M059J (cell line): ENCODE measurements at places on chromosomes 12 and 14. TPM values are rescaled to one million over a fixed set of nuclear protein-coding genes. Genes with fewer than 3 reads are reported as not detected.
A peak's percentile ranks its signal among the peaks of the same experiment; 100 is the strongest.

RNF212B gene
- total RNA-seq, result not detected in 2 replicates

ENDOU gene
- total RNA-seq, result not detected in 2 replicates

DHRS4L2 gene
- total RNA-seq, result 15.1 and 20.2 TPM in 2 replicates

DNAH10 gene
- not detected in 2 replicates for total RNA-seq

BHLHE41 gene
- 5.0 and 7.4 TPM in 2 replicates for total RNA-seq

HHIPL1 gene
- 0.15 and 1.2 TPM in 2 replicates for total RNA-seq

OTOGL gene
- 0.15 and 0.71 TPM in 2 replicates for total RNA-seq

KIF26A gene
- total RNA-seq, result not detected in 2 replicates

IKZF4 gene
- total RNA-seq, result 0.57 and 1.2 TPM in 2 replicates

EXOC3L4 gene
- total RNA-seq, result not detected in 2 replicates

DIO2 gene
- total RNA-seq, result 35.1 and 61.1 TPM in 2 replicates

ING4 gene
- total RNA-seq, result 19.3 and 37.8 TPM in 2 replicates

DNA sequence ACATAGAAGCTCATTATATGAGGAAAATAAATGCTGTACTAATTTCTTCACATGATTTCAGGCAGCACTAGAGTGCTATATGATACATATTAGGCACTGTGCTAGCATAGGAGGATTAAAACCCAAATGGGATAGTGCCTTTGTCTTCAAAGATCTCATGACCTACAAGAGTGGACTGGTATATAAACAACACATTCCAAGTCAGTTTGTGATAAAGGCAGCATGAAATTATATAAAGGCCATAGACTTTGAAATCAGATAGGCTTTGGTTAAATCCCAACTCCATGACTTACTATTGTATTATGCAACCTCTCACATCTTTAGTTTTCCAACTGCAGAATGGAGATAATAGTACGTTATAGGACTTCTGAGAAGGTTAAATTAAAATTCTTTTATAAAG, 179.7 kb downstream of the RAD51B start:
- DNase-seq, result peak; percentile 67

DNA sequence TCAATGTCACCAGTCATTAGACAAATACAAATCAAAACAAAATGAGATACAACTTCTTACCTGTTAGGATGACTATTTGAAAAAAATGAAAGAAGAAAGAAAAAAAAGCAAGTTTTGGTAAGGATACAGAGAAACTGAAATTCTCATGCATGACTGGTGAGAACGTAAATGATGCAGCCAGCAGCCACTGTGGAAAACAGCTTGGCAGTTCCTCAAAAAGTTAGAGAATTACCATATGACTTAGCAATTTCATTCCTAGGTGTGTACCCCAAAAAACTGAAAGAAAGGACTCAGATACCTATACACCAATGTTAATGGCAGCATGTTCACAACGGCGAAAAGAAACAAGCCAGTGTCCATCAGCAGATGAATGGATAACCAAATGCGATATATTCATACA, 26.6 kb downstream of the NINJ2 start:
- DNase-seq, result no peak

DNA sequence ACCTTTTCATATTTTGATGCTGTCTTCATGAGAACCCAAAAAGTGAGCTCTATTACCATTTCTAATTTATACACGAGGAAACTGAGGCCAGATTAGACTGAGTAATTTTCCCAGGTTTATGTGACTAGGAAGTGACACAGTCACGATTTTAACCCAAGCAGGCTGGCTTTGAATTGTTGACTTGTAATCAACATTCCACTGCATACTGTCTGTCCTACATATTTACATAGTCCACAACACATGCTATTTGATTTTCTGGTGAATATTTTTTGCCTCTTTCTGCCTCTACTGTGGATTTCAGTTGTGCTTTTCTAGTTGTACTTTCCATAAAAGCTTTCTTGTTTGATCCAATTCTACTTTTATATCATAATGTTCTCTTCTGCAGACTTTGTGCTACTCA, 8.2 kb downstream of the TAS2R7 start:
- DNase-seq, result no peak

DNA sequence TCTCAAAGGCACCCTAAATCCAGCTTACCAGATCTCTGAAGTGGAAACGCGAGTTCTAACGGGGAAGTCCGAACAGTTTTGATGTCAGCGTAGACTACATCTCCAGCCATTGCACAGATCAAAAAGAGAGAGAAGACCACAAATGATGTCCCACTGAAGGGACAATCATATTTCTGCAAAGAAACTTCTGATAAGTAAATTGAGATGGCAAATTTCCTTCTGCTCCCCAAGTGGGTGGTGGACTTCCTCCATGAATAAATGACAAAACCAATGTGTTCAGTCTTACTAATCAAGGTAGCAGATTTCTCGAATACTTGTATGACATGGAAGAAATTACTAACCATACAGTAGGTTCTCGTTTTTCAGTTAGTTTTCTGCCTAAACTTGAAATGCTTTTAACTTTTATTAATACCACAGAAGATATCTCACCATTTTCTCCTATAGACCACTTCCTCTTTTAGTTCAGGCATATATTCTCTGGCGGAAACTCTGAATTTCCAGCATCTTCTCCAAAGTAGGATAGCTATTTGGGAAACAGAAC, at the start of gene CLECL1:
TSS of gene CLECL1 (minus strand) at position 177 of the 541 bp plus-strand sequence.
- DNase-seq, result no peak

DNA sequence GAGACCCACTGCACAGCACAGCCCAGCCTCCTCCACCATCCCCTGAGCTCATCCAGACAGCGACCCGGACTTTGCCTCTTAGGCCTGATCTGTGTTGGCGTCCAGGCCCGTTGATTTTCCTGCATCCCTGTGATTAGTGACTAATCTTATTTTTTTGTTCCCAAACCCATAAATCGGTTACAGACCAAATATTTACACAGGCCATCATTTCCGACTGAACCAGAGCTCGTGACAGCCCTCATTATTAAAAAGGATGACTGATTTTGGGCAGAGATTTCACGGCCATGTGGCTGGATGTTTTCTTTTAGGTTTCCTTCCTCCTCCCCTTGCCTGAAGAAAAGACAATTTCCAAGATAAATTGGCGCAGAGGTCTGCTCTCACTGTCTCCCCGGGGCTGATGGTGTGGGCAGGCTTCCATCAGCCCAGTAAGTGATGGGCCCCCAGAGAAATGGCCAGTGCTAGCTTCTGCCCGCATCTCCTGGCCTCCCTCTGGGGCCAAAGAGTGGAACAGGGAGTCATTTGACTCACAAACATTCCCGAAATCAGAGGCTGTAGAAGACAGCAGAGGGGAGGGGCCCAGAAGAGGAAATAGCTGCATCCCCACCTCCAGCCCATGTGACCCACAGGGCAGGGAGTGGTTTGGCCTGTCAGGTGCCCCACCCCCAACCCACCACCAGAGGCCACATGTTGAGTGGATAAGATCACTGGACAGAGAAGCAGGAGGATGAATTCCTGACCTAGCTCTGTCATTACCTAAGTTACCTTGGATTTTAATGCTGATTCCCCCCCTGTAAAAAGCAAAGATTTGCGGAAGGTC, 283.5 kb downstream of the KSR2 start:
- peak; percentile 97 for DNase-seq

- DNase-seq, result peak; percentile 86
These were observed 60.6 kb downstream of the FBXL14 start for GRCh38 chr12:1533602-1534304.

DNA sequence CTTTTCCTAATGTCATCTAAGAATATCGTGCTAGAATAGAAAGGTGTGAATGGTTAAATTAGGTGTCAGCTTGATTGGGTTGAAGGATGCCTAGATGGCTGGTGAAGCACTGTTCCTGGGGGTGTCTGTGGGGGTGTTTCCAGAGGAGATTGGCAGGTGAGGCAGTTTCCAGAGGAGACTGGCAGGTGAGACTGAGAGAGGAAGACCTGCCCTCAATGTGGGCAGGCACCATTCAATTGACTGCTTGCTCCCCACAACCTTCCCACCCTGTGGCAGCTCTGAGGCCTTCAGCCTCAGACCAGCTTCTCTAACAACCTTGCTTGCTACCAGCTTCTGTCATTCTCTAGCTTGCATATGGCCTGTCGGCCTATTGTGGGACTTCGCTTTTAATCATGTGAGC, 9.2 kb downstream of the RNASE9 start:
- DNase-seq, result no peak

GRCh38 chr14:86574051-86574777, 1044.3 kb downstream of the FLRT2 start:
- DNase-seq, result peak; percentile 1

GRCh38 chr14:50953502-50953901, 9.2 kb upstream of the PYGL start:
- DNase-seq, result no peak

DNA sequence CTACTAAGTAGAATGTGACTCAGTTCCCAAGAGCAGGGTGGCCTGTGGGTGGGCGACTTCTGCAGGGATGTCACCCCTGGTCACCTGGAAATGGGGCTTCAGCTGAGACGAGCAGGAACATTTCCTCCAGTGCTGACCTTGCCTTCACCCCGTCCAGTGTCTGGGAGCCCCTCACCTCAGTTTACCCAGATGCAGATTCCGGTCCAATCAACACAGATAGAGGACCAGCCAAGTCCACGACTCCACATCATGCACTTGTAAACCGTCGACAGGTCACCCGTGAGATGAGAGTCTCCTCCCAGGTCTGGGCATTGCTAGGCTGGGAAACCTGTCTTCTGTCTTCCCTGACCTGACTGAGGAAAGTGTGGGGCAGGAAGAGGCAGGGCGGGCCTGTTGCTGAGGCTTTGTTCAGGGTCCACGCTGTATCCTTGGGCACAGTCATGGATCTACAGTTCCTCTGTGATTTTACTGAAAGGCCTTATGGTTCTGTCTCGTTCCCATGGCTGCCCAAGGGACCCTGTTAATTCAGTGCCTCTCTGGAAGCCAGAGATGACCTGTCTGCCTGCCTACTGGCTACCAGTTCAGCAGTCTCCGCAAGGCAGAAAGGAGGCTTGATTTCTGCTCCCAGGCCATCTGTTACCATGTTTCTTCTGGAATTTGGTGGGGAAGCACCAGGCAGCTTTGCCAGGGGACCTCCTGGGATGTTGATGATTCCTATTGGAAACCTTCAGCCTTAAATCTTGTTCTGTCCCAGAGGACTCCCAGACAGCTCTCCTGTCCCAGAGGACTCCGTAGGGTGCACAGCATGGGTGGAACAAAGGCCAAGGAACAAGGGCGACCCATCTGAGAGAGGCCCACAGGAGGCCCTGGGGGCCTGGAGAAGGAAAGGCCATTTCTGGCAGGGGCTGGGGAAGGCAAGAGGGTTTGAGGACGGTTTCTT, 288.5 kb upstream of the RTL1 start:
- no peak for DNase-seq

DNA sequence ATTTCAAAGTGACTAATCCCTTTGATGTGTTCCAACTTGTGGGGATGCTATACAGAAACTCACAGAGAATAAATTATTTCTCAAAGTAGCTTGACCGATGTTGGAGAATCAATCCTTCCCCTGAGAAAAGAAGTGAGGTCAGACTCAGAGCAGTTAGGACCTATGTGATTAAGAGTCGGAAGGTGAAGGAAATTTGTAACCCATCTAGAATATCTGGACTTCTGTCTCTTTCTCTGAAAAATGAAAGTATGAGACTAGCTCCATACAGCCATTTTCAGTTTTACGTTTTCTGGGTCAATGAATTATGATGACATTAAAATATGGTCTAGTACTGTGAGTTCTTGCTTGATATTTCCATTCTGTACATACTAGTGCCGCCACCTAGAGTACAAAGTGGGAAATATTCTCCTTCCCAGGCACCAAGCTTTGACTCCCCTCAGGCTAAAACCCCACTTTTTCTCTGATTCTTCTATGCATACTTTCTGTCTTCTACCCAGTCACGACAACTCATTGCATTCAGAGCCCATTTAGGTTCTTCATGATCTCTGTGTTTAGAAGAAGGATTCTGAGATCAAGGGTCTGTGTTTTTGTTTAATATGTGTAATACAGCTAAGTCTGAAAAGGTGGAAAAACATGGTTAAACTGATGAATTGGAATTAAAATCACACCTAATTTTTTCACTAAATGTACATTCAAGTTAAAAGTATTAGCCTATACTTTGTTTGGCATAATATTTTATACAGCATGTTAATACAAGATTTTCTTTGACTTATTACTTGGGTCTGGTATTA, 6.9 kb upstream of the NTS start:
- DNase-seq, result peak; percentile 47

DNA sequence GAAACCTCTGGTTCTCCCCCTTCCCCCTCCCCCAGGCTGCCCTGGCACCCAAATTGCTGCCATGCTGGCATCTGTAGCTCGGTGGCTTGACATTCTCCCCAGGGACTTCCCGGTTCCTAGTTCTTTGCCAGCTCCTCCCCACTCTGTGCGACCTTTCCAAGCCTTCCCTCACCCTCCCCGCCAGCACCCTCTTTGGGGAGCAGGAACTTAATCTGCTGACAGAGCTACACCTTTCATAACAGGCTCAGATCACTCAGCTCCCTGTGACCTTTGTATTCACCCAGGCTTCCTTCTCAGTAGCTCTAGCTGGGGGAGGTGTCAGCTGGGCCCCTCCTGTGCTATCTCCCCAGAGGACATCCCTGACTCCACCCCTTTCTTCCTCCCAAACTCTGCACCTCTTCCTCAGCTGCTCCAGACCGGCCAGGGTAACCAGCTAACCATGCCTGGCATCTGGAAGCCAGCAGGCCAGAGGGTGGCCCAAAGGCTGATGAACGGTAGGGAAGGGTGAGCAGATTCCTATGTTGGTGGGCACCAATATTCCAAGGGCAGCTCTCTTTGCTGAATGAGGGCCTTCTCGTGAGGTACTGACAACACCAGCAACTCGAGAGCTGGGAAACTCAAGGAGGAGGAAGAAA, 1.8 kb upstream of the COX14 start:
- peak; percentile 22 for DNase-seq

DNA sequence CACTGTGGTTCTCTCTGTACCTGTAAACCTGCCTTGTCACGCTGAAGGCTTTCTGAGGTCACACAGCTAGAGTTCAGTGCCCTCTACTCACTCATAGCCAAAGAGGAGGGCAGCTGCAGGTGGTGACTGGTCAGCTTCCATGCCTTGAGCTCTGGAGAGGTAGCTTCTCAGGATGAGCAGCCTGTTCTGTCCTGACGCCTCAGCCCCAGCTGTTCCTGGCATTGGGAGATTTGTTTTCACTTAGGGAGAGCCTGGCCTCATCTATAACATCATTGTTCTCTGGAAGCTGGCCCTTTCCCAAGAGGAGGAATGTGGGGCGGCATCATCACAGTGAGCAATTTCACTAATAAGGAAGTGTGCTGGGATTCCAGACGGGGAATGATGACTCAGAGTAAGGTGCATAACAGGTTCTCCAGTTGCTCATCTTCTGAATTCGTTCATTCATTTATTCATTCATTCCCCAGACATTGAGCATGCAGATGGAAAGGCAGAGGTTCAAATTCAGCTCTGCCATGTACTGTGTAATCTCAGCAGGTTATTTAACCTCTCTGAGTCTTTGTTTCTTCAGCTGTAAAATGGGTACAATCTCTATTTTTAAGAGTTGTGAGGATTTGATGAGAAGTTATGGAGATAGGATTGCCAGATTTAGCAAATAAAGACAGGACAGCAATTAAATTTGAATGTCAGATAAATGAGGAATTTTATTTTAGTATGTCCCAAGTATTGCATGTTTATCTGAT, 255.8 kb upstream of the CRY1 start:
- peak; percentile 95 for DNase-seq

GRCh38 chr12:1603269-1603993, 9.1 kb upstream of the FBXL14 start:
- no peak for DNase-seq

- DNase-seq, result no peak
These were observed 128.4 kb upstream of the FKBP4 start for GRCh38 chr12:2666411-2666810.

- peak; percentile 74 for DNase-seq
These were observed 47.2 kb downstream of the PTPRB start for GRCh38 chr12:70590051-70590450.

- no peak for DNase-seq
These were observed 163.8 kb downstream of the RPL10L start for GRCh38 chr14:46487582-46488350.

- DNase-seq, result no peak
These were observed 53.4 kb upstream of the PYGL start for GRCh38 chr14:50997712-50998111.
